GDM1 (cell line): ENCODE measurements at places on chromosomes 3 and 15.

- DNase-seq: no peak
These were observed 20.9 kb downstream of the NEK11 start for GRCh38 chr3:131047582-131047981.

DNA sequence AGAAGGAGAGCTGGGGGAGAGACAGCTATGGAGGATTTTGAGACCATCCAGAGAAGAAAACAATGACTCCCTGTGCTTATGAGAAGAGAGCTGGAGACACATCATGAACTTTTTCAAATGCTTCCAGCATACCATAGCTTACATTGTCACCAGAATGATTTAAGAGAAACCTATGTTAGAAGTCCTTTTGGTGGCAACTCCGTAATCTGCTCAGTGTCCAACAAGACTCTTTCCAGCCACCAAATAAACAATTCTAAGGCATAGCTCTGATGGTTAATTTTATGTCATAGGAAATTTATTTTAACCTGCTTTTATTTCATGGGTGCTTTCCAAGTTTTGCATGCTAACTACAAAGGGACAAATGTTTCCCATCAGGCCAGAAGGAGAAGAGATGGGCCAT, 200.3 kb upstream of the MCTP2 start:
- no peak for DNase-seq

GRCh38 chr3:34239875-34240274, 441.4 kb downstream of the PDCD6IP start:
- no peak for DNase-seq

- no peak for DNase-seq
These were observed 9.9 kb upstream of the UBL7 start for GRCh38 chr15:74470631-74471395.

DNA sequence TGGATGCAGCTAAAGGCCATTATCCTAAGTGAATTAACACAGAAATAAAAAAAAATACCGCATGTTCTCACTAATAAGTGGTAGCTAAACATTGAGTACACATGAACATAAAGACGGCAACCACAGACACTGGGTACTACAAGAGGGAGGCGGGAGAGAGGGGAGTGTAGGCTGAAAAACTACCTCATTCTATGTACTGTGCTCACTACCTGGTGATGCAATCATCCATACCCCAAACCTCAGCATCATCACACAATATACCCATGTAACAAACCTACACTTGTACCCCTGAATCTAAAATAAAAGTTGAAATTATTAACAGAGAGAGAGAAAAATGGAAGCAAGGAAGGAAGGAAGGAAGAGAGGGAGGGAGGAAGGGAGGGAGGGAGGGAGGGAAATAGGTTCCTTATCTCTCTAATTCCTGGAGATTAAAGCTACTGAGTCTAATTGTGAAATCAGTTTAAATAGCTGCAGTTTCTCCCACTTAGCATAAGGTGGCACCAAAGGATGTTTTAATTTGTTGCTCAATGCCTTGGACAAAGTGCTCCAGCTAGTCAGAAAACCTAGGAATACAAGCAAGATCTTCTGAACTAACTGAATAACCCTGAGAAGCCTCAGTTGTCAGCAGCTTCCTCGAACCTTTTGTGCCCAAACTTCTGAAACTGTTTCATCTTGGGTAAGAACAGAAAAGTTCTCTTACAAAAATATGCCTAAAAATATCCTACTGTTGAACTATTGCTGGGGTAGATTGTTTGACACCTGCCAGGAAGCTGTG, 79.4 kb upstream of the ATP11B start:
- peak; percentile 7 for DNase-seq

DNA sequence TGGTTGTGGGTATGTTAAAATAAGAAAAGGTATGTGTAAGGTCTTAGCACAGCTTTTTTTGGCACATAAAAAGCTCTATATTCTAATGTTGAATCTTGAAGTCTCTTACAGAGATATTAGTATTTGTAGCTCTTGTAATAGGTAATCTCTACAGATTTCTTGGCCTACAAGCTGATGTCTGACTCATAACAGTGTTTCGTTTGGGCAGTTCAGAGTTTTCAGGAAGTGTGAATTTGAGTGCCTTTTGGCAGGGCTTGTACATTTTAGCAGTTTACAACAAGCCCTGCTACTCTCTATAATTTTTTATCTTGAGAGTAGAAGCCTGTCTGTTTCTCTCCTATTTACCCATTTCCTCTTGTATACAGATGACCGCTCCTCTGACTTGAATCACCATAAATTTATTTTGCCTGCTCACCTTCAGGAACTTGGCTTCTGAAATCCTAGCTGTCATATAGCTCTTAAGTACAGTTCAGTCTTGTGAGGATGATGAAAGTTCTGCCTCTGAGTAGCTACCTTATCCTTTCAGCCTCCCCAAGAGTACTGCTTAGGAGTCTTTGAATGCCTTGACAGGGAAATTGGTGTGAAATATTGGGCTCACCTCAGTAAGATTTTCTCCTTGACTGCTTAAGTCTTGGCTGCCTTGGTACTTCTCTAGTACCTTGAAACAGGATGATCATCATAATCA, 419.9 kb upstream of the RARB start:
- DNase-seq: no peak

DNA sequence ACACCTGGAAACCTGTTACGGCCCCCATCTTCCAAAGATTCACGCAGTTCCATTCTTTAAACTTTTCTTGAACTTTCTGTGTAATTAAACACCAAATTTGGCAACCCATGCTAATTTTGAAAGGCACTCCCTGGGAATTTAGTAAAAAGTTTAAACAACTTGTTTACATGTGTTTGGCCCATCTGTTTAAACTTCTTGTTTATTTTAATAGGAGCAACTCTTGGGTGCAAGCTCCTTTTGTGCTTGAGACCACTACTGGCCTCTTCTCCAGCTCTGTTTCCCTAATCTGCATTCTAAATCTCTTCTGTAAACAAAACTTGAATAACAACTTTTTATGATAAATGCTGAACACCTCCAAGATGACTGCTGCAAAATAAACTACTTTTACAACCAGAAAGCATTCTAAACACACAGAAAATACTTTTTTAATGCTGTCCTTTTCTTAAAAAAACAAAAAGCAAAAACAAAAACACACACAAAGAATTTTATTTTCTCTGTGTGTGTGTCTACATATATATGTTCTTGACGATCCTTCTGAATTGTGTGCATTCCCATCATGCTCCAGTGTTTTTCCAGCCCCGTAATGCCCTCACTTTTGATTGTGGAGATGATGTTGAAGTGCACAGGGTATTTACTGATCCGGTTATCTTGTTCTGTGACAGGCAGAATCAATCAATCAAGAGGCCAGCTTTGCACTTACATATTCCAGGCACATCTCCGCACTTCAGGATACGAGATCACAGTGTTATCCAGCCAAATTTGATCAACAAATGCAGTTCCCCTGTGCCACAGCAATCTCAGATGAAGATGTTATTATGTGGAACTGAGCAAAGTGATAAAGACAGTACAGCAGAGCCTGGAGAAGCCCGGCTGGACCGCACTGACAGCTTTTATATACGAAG, 416.9 kb downstream of the FOXP1 start:
- no peak for DNase-seq

- DNase-seq: no peak
These were observed 240.2 kb upstream of the TPRG1 start for GRCh38 chr3:188931531-188931930.

GRCh38 chr15:57751177-57751800, 44.8 kb downstream of the POLR2M start:
- DNase-seq: no peak

GRCh38 chr3:64693031-64693430, 5.2 kb upstream of the ADAMTS9 start:
- DNase-seq: no peak

GRCh38 chr15:28106294-28107110, 7.4 kb upstream of the OCA2 start:
- no peak for DNase-seq

DNA sequence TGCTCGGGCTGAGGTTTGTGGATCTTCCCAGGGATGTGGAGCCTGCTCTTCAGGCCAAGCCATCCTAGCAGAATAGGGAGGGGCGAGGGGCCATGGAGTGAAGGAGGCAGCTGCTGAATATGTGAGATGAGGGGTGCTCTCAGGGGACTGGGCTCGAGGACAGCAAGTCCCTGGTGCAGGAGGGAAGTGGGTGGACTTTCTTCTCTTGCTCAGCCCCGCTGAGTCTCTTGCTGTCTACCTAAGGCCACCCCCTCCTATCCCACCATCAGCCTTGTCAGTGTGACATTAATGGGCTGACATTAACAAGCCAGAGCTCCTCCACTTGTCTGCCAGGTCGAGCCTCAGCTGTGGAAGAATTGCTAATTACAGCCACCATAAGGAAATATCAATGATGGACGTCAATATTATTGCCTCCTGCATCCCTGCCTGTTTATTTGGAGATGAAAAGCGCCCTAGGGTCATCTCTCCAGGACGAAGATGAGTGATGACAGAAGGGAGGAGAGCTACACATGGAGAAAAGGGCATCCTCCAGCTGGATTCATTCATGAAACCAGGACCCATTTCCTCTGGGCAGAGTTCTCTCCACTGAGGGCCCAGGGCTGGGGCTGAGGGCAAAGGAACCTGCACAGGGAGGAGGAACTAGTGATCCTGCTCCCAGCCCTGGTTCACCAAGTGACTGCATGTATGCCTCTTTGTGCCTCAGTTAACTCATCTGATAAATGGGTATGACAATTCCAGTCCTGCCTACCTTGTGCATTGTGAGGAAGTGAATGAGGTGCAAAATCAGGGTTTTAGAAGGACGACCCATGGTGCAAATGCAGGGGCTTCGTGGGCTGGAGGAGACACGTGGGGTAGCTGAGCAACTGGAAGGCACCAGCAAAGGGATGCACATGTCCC, 34.9 kb upstream of the LINGO1 start:
- DNase-seq: no peak

DNA sequence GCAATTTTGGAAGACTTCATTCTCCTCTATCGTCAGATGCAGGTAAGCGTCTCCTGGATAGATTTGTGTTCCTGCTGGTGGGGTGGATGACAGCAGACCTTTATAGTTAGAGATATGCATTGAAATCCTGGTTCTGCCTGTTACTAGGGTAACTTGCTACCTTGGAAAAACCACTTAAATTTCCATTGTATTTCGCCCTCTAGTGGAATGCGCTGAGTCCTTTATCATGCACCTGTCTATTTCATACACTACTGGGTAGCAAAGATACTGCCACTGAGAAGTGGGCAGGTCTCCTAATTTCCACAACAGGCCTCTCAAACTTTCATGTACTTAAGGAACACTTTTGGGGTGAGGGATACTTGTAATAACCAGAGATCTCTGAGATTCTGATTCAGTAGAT, 209.5 kb upstream of the SUCLG2 start:
- DNase-seq: no peak

GRCh38 chr15:37106490-37107001, 6.2 kb upstream of the MEIS2 start:
- no peak for DNase-seq

DNA sequence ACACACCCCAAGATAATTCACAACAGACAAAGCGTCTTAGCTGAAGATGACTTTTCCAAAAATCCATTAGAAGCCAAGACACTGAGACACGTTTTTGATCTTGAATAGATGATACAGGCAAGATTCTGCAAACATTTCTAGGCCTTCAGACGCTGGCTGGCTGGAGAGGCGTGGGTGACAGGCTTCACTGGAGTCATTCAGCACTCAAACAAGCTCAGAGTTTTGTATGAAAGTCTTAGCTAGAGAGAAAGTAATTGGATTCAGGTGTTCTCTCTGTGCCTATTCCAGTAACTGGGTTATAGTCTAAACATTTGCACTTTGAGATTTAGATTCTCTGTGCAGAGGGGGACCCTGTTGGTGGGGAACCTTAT, 147.7 kb upstream of the BHLHE40 start:
- no peak for DNase-seq

GRCh38 chr3:100777271-100777670, 68.0 kb downstream of the TFG start:
- DNase-seq: no peak

DNA sequence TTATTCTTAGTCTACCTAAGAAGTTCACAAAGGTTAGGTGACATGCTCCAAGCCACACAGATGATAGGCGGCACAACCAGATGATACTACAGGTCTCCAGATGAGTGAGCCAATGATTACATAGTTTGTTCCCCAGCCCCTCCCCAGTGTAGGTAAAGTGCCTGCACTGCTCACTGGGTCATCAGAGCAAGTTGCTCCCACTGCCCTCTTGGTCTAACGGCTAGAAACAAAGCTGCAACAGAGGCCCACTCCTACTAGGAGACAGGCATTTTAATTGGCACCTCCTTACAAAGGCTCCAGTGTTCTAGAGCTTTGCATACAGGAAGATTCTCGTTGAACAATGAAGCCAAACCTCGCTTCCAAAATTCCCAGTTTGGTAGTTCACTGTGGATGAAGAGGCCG, 47.3 kb downstream of the TMEM44 start:
- DNase-seq: no peak

DNA sequence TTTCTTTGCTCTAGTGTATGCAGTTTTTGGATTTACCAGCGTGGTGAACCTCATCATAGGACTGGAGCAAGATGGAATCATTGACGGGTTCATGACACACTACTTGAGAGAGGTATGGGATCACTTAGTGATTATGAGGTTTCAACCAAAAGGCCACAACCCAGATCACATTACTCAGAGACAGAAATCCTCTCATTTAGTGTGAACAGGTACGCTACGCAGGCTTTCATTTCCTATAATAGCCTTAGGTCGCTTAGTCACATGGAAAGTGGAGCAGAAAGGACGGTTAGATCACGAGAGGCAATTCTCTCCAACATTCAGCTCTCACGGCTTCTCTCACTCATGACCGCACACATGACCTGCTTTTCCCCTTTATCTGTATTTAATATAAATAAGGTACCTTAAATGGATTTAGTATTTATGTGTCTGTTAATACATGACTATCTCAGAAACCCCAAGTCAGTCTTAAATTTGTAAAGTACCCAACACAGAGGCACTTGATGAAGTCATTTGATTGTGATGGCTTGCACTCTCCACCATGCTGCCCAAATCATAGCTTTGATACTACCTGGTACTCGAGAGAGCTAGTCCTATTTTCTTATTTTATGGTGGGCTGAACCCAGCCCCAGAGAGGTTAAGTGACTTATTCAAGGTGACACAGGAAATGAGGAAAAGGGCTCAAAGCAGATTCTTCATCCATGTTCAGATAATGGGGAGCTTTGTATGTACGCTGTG, 8.6 kb downstream of the TM6SF1 start:
- DNase-seq: no peak

GRCh38 chr3:100737334-100737733, 28.0 kb downstream of the TFG start:
- DNase-seq: no peak

DNA sequence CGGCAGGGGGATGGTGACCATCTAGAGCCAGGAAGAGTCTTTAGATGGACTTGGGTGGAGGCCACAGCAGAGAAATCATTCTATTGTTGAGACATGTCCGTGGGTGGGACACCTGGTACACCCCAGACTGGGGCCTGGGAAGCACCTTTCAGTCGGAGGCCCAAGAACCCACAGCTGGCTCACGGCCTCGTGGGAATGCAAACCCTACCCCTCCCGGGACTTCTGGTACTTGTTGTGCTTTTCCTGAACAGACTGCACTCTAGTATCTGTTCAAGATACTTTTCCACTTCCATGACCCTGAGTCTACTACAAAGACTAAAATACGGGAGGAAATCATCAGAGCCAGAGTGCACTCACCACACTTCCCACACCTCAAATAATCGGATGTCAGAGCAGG, 60.7 kb downstream of the BDH1 start:
- no peak for DNase-seq
